Skin of body (tissue), 3 donors: ENCODE measurements at places on chromosomes 7 and 10.

- no peak for DNase-seq
These were observed 89.3 kb downstream of the BEND7 start for GRCh38 chr10:13439313-13440184.

DNA sequence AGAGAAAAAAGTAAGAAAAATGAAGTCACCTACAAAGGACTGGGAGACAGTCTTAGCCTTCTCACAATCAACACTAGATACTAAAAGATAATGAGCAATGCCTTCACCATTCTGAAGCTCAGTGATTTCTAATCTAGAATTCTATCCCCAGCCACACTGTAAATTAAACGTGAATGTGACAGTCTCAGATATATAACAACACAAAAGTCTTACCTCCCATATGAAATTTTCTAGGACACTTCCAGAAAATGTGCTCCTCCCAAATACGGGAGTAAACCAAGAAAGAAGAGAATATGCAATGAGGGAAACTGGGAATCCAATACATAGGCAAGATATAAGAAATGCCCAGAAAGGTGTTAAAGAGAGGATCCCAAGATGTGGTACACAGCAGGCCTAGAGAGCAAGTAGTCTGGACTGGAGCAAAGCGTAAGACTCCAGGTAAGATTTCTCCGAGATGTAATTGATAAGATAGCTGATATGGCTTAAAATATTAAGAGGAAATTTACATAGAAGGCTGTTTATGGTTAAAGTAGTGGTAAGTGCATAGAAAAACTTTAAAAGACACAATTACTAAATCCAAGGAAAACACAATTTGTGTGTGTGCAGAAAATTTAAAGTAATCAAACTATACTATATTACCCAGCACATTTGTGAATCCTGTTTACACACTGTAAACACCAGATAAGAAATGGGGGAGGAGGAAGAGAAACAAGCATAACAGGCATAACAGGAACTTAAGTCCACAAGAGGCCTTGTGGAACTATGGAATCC, 44.1 kb downstream of the SGMS1 start:
- no peak for DNase-seq

GRCh38 chr10:127756264-127756663, 19.3 kb downstream of the FOXI2 start:
- DNase-seq, result no peak

DNA sequence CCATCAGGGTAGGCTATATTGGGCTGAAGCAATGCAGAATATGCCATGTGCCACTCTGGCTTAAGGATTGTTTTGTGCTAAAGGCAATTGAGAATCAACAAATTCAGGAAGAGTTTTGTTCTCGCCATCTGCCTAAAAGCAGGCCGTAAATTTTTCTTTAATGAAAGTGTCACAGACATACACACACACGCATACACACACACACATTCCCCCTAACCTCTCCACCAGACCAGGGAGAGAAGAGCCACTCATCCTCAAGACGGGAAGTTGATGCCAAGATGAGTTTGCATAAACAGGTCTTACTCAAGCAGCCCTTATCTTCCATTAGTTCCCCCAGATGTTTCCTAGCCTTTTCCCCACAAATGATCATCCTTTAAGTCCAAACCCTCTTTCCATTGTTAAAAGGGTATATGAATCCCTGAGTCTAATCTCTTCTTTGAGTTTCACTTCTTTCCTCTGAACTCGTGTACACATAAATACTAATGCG, 59.6 kb upstream of the TRIM24 start:
- DNase-seq, result no peak

- peak; percentile 15 for DNase-seq
These were observed 137.6 kb downstream of the ADAM12 start for GRCh38 chr10:126250527-126251310.

GRCh38 chr7:36406156-36406555, 16.5 kb downstream of the ANLN start:
- no peak for DNase-seq

- DNase-seq, result no peak
These were observed 164.3 kb upstream of the AKR1E2 start for GRCh38 chr10:4661511-4662255.

- DNase-seq, result no peak
These were observed 10.8 kb downstream of the ERLIN1 start for GRCh38 chr10:100174699-100175677.

- no peak for DNase-seq
These were observed 2.6 kb downstream of the CAMK2B start for GRCh38 chr7:44322631-44323363.

GRCh38 chr10:19702215-19702614, 114.0 kb upstream of the PLXDC2 start:
- no peak for DNase-seq

- no peak for DNase-seq
These were observed at the start of gene IRF5 for GRCh38 chr7:128937647-128938543. Gene IRF5, plus strand, starts transcription at chr7:128937927. Its CDS starts 4,155 bp downstream, at chr7:128942082.
